Femur (tissue), 1 donor: ENCODE measurements at places on chromosomes 12 and 14.

GRCh38 chr12:107776171-107776570 is 1.7 kb downstream of the ASCL4 start:
- no peak for DNase-seq

DNA sequence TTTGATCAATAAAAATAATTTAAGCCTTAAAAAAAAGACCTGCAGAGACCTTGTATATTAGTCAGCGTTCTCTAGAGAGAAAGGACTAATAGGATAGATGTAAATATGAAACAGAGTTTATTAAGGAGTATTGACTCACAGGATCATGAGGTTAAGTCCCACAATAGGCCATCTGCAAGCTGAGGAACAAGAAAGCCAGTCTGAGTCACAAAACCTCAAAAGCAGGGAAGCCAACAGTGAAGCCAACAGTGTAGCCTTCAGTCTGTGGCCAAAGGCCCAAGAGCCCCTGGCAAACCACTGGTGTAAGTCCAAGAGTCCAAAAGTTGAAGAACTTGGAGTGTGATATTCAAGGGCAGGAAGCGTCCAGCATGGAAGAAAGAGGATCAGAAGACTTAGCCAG is 66.3 kb downstream of the TBX5 start:
- no peak for DNase-seq

DNA sequence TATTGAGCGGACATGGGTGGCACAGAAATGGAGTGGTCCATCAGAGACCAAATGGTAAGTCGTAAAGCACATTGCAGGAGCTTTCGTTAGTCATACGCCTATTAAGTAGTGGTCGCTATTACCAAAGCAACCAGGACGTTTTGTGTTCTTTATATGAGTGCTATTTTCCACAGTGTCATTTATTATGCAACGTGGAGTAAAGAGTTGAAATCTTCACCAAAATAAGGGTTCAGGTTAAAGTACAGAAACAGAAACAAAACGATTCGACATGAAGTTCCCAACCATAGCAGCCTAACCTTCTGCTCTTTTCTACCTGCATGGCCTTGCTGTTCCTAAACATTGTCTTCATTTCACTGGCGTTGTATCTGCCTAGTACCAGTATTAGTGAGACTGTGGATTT is 20.1 kb upstream of the FGD4 start:
- DNase-seq: no peak

- DNase-seq: no peak
Measured at GRCh38 chr12:48981757-48982157, 3.6 kb downstream of the WNT1 start.

DNA sequence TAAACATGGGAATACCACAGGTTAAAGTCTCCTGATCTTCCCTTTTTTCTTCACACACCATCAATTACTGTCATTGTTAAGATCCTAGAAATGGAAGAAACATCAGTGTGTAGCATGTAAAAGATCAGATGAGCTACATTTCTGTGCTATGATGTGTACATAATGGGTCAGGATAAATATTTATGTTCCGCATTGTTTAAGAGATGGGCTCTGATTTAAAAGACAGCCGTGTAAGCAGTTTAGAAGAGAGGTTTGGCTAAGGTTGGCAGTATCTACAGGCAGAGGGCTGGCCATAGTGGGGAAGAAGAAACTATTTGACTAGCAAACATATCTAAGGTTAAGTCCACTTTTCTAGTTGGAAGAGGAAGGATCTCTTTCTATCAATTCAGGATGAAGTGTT is 49.4 kb downstream of the LRRC9 start:
- DNase-seq: no peak

GRCh38 chr12:96399120-96399918 is 920 bp downstream of the CDK17 start:
- DNase-seq: peak; percentile 81

- DNase-seq: no peak
Measured at GRCh38 chr14:95056476-95056875, 100.9 kb downstream of the DICER1 start.

- DNase-seq: peak; percentile 8
Measured at GRCh38 chr12:96250119-96250685, 56.0 kb downstream of the ELK3 start.

- no peak for DNase-seq
Measured at GRCh38 chr14:92542766-92543554, 29.4 kb downstream of the RIN3 start.

DNA sequence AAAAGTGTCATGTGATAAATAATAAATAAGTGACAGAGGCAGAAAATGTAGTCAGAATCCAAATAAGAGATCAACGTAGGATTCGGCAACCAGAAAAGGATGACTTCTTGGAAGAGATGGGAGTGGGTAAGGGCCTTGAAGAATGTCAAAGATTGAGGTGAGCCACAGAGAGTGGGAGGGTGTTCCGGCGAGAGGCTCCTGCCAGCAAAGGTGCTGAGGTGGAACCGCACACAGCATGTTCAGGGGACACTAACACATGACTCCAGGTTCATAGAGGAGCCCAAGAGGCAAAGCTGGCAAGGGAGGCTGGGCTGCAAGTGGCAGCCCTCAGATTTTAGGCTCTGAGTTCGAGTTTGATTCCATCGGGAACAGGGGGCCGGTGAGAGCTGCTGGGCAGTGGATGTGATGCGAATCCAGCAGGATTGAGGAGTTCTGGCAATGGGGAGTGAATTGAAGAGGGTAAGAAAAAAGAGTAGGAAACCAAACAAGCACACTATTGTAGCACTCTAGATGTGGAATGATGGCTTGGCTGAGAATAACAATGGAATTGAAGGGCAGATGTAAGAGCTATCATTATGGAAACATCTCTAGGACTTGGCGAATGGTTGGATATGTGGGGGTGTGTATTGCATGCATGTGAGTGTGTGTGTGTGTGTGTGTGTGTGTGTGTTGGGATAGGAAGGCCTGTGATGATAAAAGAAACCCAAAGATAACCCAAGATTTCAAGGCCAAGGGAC is 36.5 kb downstream of the LRRC74A start:
- no peak for DNase-seq

- DNase-seq: no peak
Measured at GRCh38 chr12:13102461-13103195, 839 bp downstream of the GSG1 start.

- DNase-seq: peak; percentile 45
Measured at GRCh38 chr12:12788131-12788530, 2.7 kb downstream of the APOLD1 start.

- DNase-seq: no peak
Measured at GRCh38 chr14:94631536-94632304, 19.5 kb downstream of the SERPINA3 start.

DNA sequence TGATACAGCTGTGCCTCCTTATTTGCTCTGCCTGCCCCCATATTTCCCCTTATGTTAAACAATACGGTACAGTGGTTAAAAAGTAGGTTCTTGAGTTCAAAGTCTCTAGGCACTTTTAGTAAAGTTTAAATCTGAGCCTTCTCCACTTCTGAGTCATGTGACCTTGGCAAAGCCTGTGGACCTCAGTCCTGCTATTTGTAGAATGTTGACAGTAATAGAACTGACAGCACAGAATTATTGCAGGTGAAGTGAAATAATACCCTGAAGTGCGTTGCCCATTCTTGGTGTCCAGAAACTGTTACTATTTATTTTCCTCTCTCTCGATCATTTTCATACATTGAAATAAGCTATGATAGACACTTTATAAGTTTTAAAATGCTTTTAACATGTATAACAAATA is 499.7 kb downstream of the EGLN3 start:
- no peak for DNase-seq

GRCh38 chr12:113332688-113333417 is 2.1 kb downstream of the SLC8B1 start:
- no peak for DNase-seq

- DNase-seq: no peak
Measured at GRCh38 chr14:58535044-58535443, 102.7 kb upstream of the DACT1 start.

DNA sequence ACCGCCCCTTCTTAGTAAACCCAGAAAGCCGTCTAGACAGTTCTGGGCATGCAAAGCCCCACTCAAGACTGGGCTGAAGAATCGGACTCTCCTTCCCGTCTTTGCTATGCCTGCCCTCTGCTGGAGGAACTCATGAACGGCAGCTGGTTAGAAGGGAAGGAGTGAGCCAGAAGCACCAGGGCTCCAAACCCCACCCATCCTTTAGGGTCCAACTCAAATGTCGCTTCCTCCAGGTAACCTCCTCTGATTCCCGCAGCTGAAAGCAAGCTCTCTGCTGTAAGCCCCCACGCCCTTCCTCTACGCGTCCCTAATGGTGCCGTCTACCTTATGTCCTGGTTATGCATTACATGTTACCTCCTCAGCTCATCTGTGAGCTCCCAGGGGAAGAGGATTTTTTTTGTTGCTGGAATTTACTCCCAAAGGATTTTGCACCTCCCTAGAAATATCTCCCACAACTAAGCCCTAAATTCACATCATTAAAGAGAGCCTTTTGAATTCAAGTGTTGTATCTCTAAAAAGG is 59.0 kb upstream of the SCN8A start:
- DNase-seq: peak; percentile 87

GRCh38 chr12:1919763-1920162 is 1.3 kb upstream of the CACNA2D4 start:
- DNase-seq: no peak

GRCh38 chr12:131087302-131087818 is 133.7 kb downstream of the ADGRD1 start:
- peak; percentile 10 for DNase-seq
